ENCODE measurements at places on chromosomes 5 and 9.

- DNase-seq, result no peak
Measured at GRCh38 chr9:127393645-127394044, 3.3 kb upstream of the SLC2A8 start.

- no peak for DNase-seq
Measured at GRCh38 chr5:37896159-37896558, 56.3 kb upstream of the GDNF start.

- DNase-seq, result no peak
Measured at GRCh38 chr9:124298646-124299235, 41.0 kb downstream of the NEK6 start.

DNA sequence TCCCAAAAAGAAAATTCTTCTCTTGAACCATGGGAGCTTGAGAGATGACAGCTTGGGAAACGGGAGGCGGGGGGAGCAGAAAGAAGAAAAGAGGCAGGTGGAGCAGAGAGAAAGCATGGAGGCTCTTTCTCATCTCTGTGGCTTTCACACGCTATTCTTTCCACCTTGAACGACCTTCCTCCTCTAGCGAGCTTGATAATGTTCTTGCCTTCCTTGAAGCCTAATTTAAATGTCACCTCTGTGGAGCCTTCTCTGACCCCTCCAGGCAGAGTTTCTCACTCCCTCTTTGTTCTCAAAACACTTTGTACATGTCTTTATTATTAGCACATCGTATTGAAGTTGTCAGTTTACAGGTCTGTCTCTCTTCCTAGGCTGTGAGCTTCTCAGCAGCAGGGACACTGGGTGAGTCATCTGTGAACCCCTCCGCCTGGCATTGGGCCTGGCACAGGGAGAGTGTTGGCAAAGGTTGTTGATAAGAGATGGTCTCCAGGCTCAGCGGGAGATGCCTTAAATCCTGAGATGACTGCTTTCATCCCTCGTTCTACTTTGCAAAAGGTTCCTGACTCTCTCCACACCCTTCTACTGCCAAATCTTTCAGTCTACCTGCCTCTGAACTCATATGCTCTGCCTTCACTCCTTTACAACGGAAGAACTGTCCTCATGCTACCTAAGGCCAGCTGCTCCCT is 14.1 kb upstream of the STRBP start:
- no peak for DNase-seq

- no peak for DNase-seq
Measured at GRCh38 chr5:9691261-9691660, 61.1 kb upstream of the TAS2R1 start.

DNA sequence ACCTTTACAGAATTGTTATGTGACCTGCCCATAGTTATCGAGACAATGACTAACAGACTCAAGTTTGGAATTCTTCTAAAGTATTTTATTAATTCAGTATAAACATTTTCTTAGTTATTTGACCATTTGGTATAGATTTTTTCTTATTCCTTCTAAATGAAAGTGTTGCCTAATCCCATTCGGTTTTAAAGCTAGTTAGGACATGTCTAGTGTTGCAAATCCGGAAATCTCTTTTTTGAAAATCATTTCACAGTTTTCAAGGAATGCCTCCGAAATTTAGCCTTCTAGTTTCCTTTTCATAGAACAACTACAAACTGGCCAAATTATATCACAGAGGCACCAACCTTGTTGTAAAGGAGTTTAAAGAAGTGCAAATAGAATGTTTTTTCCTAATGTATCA is 171.8 kb downstream of the XRCC4 start:
- no peak for DNase-seq

GRCh38 chr5:58075907-58076306 is 384.0 kb downstream of the PLK2 start:
- no peak for DNase-seq

DNA sequence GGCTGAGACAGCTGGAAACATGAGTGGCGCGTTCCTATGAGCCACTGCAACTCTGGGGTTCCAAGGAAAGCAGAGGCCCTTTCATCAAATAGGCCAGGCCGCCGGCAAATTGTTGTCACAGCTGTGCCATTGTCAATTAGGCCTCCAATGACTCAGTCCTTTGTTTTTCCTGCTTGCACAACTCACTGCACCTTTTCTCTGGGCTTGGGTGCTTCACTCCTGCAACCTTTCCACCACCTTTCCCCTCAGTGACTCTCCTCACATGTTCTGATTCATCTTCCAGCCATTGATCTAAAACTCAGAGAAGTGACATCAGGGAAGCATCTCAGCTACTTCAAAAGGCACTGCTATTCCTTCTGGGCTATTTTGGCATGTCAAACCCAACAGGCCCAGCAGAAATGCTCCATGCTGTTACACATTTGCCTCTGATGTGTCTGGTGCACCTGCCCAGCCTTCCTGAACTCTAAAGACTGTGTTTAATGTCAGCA is 653.7 kb downstream of the NR2F1-AS1 start:
- DNase-seq, result no peak

Data from inflammatory macrophage treated with lipopolysaccharide for 1 hour (primary cell).